KBM-7 (cell line): ENCODE measurements at places on chromosomes 13 and 19.

- DNase-seq: no peak
Observed at GRCh38 chr19:7622933-7623685, 6.2 kb downstream of the XAB2 start.

- DNase-seq: no peak
Observed at GRCh38 chr19:46303322-46303690, 6.5 kb downstream of the HIF3A start.

DNA sequence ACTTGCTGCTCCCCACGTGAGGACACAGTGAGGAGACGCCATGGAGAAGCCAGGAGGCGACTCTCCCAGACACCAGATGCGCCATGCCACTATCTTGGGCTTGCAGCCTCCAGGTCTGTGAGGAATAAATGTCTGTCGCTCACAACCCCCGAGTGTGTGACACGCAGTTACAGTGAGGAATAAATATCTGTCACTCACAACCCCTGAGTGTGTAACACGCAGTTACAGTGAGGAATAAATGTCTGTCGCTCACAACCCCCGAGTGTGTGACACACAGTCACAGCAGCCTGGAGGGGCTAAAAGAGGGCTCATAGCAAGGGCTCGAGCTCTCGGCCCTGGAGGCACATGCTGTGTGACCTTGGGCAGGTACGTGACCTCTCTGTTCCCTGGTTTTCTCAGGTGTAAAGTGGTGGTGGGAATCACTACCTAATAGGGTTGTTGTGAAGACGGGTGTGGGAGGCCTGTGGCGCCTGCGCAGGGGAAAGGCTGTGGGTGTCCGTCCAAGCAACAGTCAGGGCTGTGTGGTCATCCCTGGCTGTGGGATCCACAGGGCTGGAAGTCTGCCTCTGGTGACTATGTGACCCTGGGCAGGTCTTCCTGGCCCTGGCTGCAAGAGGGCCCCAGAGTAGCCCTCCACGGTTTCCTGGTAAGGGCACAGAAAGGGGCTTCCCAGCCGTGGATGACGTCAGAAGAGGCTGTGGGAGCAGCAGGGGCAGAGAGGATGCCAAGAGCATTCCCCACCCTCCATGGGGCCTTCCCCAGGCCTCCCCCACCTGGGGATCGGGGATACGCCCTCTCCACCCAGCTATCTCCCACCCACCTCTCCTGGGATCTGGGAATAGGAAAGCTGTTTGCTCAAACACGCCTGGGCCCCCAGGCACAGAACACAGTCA, 77.7 kb downstream of the C1QTNF9 start:
- no peak for DNase-seq

DNA sequence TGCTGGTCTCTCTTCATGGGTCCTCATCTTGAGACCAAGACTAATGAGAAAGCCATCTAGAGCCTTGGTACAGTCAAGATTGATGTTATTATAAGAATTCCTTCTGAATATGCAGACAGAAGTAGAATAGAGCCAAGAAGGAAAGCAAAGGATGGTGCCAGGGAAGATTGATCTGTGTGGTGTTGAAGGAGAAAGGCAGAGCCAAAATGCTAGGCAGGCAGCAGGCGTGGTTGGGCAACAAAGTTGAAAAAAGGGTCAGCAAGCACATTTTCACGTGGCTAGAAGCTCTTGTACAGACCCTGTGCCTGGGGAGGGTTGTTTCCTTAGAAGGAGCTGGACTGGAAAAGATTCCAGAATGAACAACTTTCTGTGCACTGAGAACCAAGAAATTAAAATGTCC, 319.7 kb upstream of the ARGLU1 start:
- DNase-seq: no peak

GRCh38 chr19:11067356-11068113, 21.7 kb upstream of the LDLR start:
- DNase-seq: no peak

- DNase-seq: no peak
Observed at GRCh38 chr13:24606486-24607170, 73.6 kb upstream of the ATP12A start.

GRCh38 chr13:48852911-48853727, 122.6 kb upstream of the FNDC3A start:
- DNase-seq: no peak

DNA sequence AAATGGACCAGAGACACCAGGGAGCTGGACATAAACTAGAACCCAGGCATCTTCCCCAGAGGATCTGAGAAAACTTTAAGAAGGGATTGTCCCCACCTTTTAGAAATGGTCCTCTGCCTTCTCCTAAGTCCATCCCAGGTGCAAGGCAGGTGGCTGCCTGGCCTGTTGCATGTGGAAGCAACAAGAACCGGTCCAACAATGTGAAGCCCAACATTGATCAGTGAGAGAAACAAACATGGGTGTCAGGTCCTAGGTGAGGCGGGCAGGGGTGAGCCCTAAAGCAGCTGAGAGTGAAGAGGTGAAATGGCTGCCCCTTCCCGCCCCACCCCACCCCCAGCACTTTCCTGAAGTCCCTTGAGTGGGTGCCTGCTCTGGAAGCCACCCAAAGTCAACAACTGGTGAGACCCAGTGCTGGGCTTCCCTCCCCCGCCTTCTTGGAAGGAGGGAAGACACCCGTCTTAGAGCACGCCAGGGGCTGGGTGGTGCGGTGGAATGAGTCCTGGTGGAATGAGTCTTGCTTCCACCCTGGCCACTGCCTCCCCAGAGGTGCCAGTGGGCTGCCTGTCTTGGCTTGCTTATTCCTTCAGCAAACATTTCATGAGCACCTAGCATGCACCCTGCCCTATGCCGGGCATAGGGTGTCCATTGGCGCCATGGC, 1.7 kb downstream of the AP1M1 start:
- DNase-seq: no peak

DNA sequence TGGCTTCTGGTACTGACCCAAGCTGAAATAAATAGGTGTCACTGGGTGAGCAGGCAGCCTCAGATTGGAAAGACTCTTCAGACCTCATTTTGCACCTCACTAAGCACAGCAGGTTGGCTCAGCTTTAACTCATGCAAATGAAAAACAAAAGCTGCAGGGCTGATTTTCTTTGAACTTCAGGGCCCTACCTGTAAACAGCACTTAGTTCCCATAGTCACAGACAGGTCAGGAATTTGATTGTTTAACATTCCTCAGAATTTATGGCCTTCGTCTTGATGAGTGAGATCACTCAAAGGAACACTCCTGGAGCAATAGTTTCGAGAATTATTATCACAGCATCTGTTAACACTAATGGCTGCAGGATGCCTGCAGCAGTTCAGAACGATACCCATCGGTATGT, 718.5 kb downstream of the EFNB2 start:
- no peak for DNase-seq

DNA sequence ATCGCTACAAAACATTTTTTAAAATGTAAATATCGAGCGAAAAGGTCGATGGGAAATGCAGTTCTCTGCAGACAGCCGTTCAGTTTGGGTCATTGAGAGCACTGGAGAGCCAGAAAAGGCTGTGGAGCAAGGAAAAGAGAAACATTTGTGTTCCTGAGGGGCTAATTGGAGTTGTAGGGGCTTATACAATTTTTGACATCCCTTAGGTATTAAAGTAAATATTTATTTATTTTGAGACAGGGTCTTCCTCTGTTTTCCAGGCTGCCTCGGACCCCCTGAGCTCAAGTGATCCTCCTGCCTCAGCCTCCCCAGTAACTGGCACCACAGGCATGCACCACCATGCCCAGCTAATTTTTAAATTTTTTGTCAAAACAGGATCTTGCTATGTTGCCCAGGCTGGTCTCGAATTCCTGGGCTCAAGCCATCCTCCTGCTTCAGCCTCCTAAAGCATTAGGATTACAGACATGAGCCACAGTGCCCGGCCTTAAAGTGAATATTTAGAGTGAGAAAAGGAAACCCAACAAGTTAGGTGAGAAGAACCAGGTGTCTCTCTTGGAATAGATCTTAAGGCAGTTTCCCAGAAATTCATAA, 825 bp upstream of the YIF1B start:
- DNase-seq: no peak

GRCh38 chr19:46725859-46726393, 9.0 kb upstream of the PRKD2 start:
- DNase-seq: no peak

- no peak for DNase-seq
Observed at GRCh38 chr13:75175575-75175974, 306.4 kb downstream of the TBC1D4 start.

- DNase-seq: no peak
Observed at GRCh38 chr19:40990972-40991381, at the start of gene CYP2B6. Gene CYP2B6 (plus strand): TSS chr19:40991282. CDS start chr19:40991306, 24 bp downstream.

- DNase-seq: no peak
Observed at GRCh38 chr13:40916207-40916998, 102.7 kb downstream of the ELF1 start.

DNA sequence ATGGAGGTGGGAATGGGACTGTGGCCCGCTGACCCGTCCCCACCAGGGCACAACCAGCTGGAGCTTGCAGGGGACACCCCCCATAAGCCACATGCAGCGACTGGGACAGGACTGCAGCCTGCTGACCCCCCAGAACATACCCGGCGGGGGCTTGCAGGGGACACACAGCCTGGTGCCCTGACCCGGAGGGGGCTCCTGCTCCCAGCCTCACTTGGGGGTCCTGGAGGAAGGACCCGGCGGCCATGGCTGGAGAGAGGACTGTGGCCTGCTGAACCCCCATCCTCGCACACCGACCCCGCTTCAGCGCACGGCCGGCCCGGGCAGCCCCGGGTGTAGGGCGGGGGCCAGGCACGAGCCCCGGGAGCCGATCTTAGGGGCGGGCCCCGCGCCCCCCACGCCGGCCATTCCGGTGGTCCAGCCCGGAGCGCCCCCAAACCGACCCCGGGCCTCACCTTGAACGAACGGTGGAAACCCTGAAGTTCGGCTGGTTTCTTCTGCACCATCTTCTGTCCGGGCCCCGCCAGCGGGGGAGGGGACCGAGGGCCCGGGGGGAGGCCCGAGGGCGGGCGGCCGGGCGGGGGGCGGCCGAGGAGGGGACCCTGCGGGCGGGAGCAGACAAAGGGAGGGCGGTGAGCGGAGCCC, 574 bp downstream of the MKNK2 start:
- no peak for DNase-seq

GRCh38 chr13:94325650-94326049, 153.8 kb downstream of the DCT start:
- DNase-seq: no peak
